D721Med (cell line): ENCODE measurements at places on chromosomes 12 and 14.

DNA sequence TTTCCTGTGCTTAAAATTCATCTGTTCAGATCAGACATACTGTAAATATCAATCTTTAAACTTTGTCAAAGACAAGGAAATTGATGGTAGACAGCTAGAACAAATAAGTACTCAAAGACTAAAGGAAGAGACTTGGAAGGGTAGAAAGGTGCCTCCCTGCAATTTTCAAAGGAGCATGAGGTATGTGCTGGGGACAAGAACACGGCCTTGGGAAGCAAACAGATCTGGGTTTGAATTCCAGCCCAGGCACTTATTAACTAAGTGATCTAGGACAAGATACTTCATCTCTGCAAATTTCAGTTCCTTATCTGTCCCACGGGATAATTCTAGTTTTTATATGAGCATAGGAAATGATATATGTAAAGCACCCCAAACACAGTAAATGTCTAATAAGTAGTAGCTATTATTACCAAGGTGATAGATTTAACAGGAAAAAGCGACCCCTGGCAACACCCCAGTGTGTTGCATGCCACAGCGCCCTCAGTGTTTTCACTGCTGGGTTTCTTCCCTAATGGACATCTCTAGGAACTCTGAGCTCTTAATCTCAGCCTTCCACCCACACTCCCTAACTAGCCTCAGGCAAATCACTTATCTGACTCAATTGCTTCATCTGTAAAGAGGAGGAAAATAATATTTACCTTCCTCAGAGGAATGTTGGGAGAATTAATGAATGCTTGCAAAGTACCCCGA lies 44.7 kb upstream of the BMP4 start:
- no peak for DNase-seq

DNA sequence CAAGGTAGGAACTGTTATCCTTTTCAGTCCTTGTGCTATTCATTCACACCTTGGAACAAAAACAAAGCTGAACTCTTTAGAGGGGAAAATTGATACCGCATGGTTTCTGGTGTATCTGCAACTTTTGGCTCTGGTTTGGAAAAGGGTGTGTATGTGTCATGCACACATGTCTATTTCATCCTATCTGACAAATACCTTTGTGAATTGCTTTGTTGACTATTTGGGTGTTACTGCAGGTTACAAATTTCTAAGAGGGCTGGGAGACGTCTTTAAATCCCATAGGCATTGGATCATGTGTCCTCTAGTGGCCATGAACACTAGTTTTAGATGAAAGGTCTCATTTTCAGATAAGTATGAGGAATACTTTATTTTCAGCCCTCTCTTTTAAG lies 59.9 kb upstream of the IFNG-AS1 start:
- DNase-seq = no peak

GRCh38 chr12:60594035-60594711 lies 998.3 kb downstream of the SLC16A7 start:
- no peak for DNase-seq

GRCh38 chr14:92579244-92579936 lies 65.8 kb downstream of the RIN3 start:
- DNase-seq = no peak

GRCh38 chr14:69553252-69553651 lies 21.4 kb downstream of the CCDC177 start:
- no peak for DNase-seq

DNA sequence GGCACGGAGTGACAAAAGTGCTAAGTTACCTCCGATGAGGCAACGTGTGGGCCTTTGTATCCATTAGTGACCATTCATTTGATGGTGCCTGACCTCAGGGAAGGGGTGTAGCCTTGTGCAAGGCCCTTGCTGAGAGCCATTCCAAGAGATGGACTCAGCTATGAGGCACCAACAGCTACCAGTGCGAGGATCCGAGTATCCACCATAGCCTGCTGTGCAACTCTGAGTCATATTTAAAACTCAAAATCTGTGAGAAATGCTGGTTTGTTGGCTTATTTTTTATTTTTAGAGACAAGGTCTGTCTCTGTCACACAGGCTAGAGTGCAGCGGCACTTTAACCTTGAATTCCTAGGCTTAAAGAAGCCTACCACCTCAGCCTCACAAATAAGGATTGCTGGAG lies 25.1 kb upstream of the WNK1 start:
- no peak for DNase-seq

- no peak for DNase-seq
Observed at GRCh38 chr14:50072395-50072794, 44.0 kb downstream of the VCPKMT start.

- no peak for DNase-seq
Observed at GRCh38 chr12:96227365-96228106, 33.4 kb downstream of the ELK3 start.

DNA sequence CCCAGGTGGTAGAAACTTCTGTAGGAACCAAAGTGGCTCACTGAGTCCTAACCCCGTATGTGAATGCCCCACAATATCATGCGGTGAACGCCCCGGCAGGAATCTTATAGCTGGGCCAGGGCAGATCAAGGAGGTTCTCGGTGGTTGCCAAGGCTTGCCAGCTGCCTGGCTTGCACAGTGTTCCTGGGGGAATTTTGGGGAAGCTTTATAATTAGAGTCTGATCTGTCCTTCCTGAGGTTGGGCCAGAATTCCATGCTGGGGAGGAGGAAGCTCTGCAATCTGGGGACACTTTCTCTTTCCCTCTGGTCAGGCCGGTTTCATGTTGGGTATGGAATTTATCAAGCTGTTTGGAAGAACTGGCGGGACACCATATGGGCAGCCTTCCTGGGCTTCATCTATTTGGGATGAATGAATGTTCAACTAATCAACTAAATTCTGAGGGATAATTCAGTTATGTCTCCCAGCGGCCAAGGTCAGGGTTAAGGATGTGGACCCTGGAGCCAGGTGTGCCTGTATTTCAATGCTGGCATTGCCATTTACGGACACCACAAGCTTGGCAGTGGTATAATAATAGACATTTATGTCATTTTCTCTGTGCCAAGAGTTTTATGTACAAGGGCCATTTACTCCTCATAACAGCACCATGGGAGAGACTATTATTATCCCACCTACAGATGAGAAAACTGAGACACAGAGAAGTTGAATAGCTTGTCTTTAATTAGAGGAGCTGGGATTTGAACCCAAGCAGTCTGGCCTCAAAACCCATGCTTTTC lies 54.3 kb downstream of the SVOP start:
- DNase-seq = no peak

DNA sequence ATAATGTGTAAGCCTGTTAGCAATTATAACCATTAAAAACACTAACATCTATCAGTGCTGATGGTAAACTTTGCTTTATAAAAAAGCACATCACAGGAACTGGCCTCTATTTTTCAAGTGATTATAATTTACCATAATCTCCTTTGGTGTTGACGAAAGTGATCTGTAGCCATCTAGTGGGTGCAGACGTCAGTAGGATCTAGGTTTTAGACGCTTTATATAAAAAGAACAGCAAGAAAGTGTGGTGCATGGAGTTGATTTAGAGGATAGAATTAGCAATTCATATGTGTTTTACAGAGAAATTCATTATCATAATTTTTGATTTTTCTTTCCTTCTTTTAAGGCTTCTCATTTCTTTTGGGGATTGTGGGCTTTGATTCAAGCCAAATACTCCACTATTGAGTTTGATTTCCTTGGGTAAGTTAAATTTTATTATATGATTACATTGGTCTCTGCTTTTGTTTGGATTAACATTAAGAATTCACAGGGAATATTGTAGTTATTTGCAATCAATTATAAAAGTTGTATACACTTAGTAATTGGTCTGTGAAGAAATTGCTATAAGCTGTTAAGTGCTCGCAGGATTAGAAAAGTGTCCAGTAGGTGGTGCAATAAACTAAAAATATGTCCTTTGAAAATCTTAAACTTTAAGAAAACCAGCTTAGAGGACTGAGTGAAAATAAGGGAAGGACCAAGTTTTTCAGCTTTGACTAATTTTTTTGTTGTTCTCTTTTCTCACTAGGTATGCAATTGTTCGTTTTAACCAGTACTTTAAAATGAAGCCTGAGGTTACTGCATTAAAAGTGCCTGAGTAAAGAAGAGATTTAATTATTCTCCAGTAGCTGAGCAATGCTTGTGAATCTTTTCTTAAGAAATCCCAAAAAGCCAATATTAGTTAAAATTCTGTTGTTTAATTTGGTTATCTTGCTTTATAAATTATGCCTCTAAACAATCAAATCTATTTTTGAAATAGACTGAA lies 59.5 kb downstream of the ETNK1 start:
- no peak for DNase-seq

DNA sequence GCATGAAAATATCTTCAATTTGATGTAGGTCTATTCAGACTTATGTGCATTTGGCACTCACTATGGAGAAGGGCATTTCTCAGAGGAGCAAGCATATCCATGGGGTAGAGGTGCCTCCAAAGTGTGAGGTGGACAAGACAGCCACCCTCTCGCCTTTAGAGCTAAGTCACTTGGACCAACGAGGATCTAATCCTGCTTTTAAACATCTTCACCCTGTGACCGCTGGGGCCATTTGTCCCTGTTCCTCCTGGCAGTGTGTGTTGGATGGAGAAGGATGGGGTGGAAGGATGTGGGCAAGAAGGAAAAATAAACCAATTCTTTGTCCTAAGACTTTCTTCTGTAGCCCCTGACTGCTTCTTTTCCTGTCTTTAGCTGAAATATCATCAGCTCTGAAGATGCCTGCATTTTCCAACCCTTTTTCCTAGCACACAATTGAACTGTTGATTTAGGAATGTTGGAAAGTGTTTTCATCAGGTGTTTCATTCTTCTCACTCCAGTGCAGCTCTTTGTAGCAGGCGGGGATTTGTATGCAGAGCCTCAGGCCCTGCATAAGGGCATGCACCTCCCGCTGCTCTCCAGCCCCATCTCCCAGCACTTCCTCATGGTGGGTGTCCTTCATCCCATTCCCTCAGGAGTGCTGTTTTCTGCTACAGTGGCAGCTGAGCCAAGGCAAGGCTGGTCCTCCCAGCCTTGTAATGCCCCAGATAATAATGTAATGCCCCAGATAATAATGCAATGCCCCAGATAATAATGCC lies 5.3 kb downstream of the FGF6 start:
- no peak for DNase-seq

- no peak for DNase-seq
Observed at GRCh38 chr12:31353750-31354708, 28.1 kb upstream of the SINHCAF start.

- no peak for DNase-seq
Observed at GRCh38 chr14:97802430-97803373, 1005.5 kb downstream of the VRK1 start.

DNA sequence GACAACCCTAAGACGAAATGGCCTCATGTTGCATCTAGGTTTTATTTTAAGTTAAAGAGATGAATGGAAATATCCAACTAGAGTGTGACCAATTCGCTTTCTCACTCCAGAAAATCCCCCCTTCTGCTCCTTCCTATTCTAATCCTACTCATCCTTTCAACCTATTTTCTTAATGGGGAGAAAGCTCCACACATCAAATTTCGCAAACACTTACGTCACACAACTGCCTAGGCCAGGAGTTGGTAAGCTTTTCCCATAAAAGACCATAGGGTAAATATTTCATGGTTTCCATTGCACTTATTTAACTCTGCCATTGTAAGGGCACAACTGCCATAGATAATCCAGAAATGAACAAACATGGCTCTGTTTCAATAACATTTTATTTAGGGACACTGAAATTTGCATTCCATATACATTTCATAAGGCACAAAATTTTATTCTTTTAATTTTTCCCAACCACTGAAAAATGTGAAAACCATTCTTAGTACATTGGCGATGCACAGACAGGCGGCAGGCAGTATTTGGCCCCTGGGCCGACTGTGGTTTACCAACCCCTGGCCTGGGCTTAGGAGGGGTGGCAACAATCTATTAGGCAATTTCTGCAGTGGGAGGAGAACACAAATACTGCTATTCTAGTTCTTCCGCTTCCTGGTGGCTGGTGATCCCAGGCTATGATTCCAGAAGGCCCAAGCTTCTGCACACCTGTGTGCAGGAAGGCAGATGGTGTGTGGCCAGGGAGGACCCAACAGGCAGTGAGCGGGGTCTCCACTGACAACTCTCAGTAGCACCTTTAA lies 67.2 kb upstream of the FOXN3 start:
- no peak for DNase-seq

DNA sequence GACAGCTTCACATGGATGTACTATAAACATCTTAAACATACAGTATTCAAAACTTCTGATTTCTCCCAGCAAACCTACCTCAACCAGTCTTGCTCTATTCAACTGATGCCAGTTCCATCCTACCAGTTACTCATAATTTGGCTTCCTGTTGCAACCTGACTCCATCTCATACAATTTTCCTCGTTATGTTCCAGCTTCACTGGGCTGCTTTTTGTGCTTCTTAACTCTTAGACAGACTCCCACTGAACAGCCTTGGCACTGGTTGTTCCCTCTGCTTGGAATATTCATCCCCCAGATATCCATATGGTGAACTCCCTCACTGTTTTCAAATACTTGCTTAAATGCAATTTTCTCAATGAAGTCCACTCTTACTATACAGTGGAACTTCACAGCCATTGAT lies 249.2 kb downstream of the AEBP2 start:
- no peak for DNase-seq
